Pulmonary artery endothelial cell (primary cell): ENCODE measurements at places on chromosomes 12 and 14. TPM values are rescaled to one million over a fixed set of nuclear protein-coding genes. Genes with fewer than 3 reads are reported as not detected.

The C12orf54 gene
- total RNA-seq = not detected in 2 replicates

The TSHR gene
- not detected in 2 replicates for total RNA-seq

The HOXC12 gene
- total RNA-seq = not detected in 2 replicates

The OTX2 gene
- not detected in 2 replicates for total RNA-seq

The IFNG-AS1 gene
- not detected in 2 replicates for total RNA-seq

The SIX1 gene
- total RNA-seq = 0.73 and 1.4 TPM in 2 replicates

The ANO2 gene
- total RNA-seq = 9.4 and 12.7 TPM in 2 replicates

The CYP27B1 gene
- 0.35 and 0.66 TPM in 2 replicates for total RNA-seq

The KRT6C gene
- total RNA-seq = 0.07 TPM in 1 of 2 replicates, not detected in the other

The KRT3 gene
- total RNA-seq = not detected in 2 replicates

The ATL1 gene
- total RNA-seq = 1.1 and 5.5 TPM in 2 replicates

The ABCD4 gene
- total RNA-seq = 30.0 and 43.5 TPM in 2 replicates

The MYF6 gene
- total RNA-seq = not detected in 2 replicates

The DEPDC4 gene
- total RNA-seq = 0.20 and 0.56 TPM in 2 replicates

The COX14 gene
- total RNA-seq = 21.0 and 41.5 TPM in 2 replicates

The RNASE7 gene
- total RNA-seq = not detected in 2 replicates

The ALG10 gene
- total RNA-seq = 16.4 and 25.5 TPM in 2 replicates

The ABCC9 gene
- under 0.01 TPM in 1 of 2 replicates, not detected in the other for total RNA-seq
